ENCODE measurements at places on chromosomes 1 and 21. TPM values are rescaled to one million over a fixed set of nuclear protein-coding genes. Genes with fewer than 3 reads are reported as not detected.

DNA sequence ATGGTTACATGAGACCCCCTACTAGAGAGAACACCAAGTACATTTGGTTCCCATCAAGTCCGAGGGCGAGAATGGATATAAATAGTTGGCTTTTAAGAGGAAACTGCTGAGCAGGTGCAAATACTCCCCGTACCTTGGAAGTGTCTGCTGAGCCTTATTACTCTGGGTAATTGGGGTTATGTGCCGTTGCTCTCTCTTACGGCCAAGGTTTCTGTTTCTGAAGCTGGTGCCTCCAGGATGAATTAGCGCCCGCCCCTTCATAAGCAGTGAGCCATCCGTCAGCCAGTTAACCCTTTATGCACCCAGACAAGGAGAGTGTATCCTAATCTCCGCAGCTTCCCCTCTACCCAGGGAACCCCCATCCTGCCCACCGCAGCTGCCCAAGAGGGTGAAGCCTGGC lies 90.4 kb upstream of the AJAP1 start:
- no peaks in the 10 kb centered on the region for H3K36me3 ChIP-seq
- DNase-seq, result no peak
- H3K4me3 ChIP-seq, result no peak overlapping the region

DNA sequence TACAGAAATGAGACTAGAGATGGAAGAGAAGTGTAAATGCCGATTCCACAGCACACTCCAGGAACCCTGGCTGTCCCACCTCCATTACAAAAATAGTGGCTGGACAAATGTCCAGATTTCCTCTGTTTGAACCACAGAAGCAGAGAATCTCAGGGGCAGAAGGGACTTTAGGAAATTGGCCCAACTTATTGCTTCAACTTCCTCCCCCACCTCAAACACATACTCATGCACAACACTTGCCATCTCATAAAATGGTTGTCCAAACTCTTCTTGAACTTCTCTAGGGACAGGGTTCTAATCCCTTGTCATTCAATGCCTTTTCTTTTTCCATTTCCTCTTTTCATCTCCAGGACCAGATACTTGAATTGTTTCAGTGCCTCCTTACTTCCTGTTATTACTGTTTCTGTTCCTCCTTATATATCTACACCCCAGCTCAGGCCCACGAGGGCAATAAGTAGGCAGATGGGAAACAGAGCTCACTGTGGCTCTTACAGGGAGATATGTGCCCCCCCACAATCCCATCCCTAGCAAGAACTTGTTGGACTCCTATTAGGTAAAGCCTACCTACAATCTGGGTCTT lies 8.5 kb upstream of the B4GALT3 start:
- no peaks in the 10 kb centered on the region for H3K27me3 ChIP-seq
- H3K4me1 ChIP-seq, result no peaks in the 10 kb centered on the region
- no peak overlapping the region for H3K4me3 ChIP-seq
- DNase-seq, result no peak
- H3K36me3 ChIP-seq, result no peaks in the 10 kb centered on the region

Gene UTS2
- total RNA-seq, result 1.6 TPM

DNA sequence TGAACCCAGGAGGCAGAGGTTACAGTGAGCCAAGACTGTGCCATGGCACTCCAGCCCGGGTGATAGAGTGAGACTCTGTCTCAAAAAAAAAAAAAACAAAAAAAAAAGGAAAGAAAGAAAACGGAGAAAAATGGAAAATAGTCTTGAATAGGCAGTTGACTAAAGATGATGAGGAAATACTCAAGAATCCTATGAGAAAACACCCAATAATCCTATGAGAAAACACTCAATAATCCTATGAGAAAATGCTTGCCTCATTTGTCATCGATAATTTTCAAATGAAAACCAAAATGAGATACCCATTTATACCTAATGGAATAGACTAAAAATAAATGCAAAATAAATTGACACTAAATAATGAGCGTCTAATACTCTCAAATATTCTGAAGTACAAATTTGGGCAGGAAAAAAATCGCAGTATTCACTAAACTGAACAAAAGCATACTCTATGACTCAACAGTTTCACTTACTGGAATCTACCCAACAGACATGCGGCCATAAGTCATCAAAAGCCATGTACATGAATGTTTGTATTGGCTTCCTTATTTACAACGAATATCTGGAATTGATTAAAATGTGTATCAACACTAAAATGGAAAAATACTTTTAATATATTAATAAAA lies 733.9 kb upstream of the CHRM3 start:
- H3K27ac ChIP-seq, result no peak overlapping the region
- no peak for DNase-seq
- no peaks in the 10 kb centered on the region for H3K4me1 ChIP-seq
- no peak overlapping the region for H3K4me3 ChIP-seq
- H3K27me3 ChIP-seq, result no peaks in the 10 kb centered on the region
- no peaks in the 10 kb centered on the region for H3K36me3 ChIP-seq

Gene SH3BGR
- total RNA-seq, result 5.0 TPM

Gene EPHA8
- not detected for total RNA-seq

GRCh38 chr1:68162761-68163160 lies 69.6 kb downstream of the WLS start:
- H3K27me3 ChIP-seq, result no peaks in the 10 kb centered on the region
- no peak overlapping the region for H3K4me3 ChIP-seq
- H3K27ac ChIP-seq, result no peak overlapping the region

- H3K4me3 ChIP-seq, result no peak overlapping the region
- H3K27ac ChIP-seq, result peak overlapping the region; percentile 95
- no peak for DNase-seq
- H3K4me1 ChIP-seq, result peaks cover 44% of the 10 kb centered on the region
- H3K36me3 ChIP-seq, result no peaks in the 10 kb centered on the region
These were observed 49.4 kb downstream of the CAPZB start for GRCh38 chr1:19435851-19436455.

All from breast epithelium (tissue), 4 donors.